ENCODE measurements at places on chromosomes 4 and X. TPM values are rescaled to one million over a fixed set of nuclear protein-coding genes. Genes with fewer than 3 reads are reported as not detected.

Gene RBM47
- total RNA-seq: 3.0 TPM

Gene TAF7L
- not detected for total RNA-seq

Gene ADAD1
- total RNA-seq: not detected

Gene GPM6B
- total RNA-seq: not detected

Gene COX7B
- 238 TPM for total RNA-seq

Gene FHIP1A
- total RNA-seq: not detected

Gene GPR143
- not detected for total RNA-seq

Gene PDE5A
- 0.12 TPM for total RNA-seq

Gene GC
- not detected for total RNA-seq

Gene IL3RA
- total RNA-seq: 7.9 TPM

Gene PLAC8
- 523 TPM for total RNA-seq

Gene TIMM8A
- total RNA-seq: 12.3 TPM

Gene NFKB1
- 144 TPM for total RNA-seq

Gene TMPRSS11D
- not detected for total RNA-seq

Gene FAM90A26
- not detected for total RNA-seq

Gene LRIT3
- total RNA-seq: 0.19 TPM

Gene SSX4B
- not detected for total RNA-seq

Gene MAOA
- not detected for total RNA-seq

Gene CXCL5
- total RNA-seq: not detected

Gene C1GALT1C1
- total RNA-seq: 28.8 TPM

Gene PPARGC1A
- not detected for total RNA-seq

Gene LETM1
- total RNA-seq: 47.7 TPM

Gene IQSEC2
- total RNA-seq: 0.14 TPM

Gene TBC1D14
- total RNA-seq: 53.5 TPM

Gene AFM
- not detected for total RNA-seq

Gene CSAG3
- not detected for total RNA-seq

Gene MAGEC2
- total RNA-seq: not detected

Gene DIAPH2
- total RNA-seq: 13.7 TPM

Gene WAS
- 155 TPM for total RNA-seq

Gene STOX2
- not detected for total RNA-seq

Gene SRD5A3
- total RNA-seq: 6.2 TPM

Gene TRIML2
- total RNA-seq: not detected

Gene GAB1
- total RNA-seq: 0.73 TPM

Gene LARP1B
- 16.8 TPM for total RNA-seq

Gene NAP1L3
- total RNA-seq: 1.2 TPM

Gene MOSPD2
- total RNA-seq: 11.1 TPM

Gene CENPVL2
- not detected for total RNA-seq

Gene TBC1D8B
- 0.55 TPM for total RNA-seq

Gene GAB3
- 4.5 TPM for total RNA-seq

Gene DCX
- total RNA-seq: not detected

Gene AKAP4
- total RNA-seq: not detected

Gene ARHGAP10
- total RNA-seq: 8.2 TPM

Gene IL1RAPL1
- total RNA-seq: not detected

Gene ZNF732
- total RNA-seq: not detected

Gene GRID2
- not detected for total RNA-seq

Gene GPRASP1
- 2.6 TPM for total RNA-seq

Gene KLB
- total RNA-seq: not detected

Gene SLC10A4
- total RNA-seq: not detected

Gene ATP1B4
- total RNA-seq: not detected

Gene NOX1
- not detected for total RNA-seq

Gene MTNR1A
- not detected for total RNA-seq
